ENCODE measurements at places on chromosomes 6 and 20.

DNA sequence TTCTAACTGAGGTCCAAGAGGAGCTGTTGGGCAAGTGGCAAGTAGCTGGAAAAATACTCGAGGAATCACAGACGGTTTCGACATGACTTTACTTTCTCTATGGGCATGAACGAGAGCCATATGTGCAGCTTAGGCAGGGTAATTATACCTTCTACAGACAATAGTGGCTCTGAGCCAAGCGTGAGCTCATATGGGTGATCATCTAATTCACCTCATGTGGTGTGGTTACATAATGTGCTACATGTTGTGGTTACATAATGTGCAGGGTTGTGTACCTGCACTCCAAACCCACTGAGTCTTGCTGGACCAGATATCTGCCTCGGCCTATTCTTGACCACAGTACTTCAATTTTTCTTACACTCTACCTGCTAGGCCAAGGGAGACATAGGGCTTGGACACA is 771.7 kb upstream of the EYS start:
- DNase-seq = no peak

GRCh38 chr6:44715188-44715587 is 327.7 kb downstream of the CDC5L start:
- DNase-seq = no peak

DNA sequence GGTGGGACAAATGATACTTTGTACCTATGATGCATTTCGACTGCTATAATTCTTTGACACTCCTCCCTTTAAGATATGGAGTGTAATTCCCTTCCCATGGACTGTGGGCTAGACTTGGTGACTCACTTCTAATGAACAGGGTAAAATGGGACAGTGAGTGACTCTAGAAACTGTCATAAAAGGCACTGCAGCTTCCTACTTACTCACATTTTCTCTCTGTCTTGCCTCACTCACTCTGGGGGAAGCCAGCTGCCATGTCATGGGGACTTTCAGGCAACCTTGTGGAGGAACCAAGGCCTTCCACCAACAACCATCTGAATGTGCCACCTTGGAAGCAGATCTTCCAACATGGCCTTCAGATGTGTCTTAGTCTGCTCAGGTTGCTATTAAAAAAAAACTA is 12.9 kb upstream of the GFOD1 start:
- no peak for DNase-seq

GRCh38 chr6:139375226-139376016 is 973 bp upstream of the CITED2 start:
- peak; percentile 95 for DNase-seq

- DNase-seq = no peak
Observed at GRCh38 chr6:158076548-158076947, 91.5 kb downstream of the SERAC1 start.

DNA sequence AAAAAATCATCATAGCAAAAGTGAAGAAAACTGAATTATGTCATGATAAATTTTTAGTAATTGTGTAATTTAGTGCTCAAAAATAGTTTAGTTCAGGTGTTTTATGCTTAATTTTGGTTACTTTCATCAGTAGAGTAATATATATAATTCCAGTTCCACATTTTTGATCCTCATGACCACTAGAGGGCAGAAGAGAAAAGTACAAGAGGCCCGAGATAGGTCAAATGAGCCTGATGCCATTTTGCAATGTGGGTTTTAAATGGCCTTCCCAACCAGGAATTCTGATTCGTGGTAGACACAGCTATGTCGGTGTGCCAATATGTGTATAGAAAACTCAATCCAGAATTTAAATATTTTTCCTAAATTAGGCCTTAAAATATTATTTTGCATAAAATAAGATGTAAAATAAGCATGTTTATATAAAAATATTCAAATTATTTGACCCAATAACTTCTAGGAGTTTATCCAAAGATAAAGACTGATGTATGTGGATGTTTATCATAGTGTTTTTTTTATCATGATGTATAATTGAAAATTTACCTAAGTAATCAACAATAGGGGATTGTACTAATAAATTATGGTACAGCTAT is 159.7 kb upstream of the RPS6KA2 start:
- peak; percentile 28 for DNase-seq

DNA sequence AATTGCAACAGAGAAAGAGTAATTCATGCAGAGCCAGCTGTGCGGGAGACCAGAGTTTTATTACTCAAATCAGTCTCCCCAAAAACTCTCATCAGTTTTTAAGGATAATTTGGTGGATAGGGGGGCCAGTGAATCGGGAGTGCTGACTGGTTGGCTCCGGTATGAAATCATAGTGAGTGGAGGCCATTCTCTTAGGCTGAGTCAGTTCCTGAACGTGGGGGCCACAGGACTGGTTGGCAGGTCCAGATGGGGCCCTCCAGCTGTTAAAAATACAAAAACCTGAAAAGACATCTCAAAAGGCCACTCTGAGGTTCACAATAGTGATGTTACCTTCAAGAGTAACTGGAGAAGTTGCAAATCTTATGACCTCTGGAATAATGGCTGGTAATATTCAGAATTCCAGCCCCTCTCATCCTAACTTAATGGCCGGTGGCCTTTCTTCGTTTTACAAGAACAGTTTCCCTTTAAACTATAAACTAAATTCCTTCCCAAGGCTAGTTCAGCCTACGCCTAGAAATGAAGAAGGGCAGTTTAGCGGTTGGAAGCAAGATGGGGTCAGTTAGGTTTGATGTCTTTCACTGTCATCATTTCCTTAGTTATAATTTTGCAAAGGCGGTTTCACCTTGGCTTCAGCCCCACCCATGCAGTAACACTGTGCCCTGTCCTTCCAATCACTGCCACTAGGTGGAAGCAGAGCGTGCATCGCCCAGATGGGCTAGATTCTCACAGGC is 6.8 kb upstream of the MICA start:
- peak; percentile 51 for DNase-seq

- no peak for DNase-seq
Observed at GRCh38 chr6:115712291-115712961, 348.3 kb downstream of the FRK start.

- DNase-seq = no peak
Observed at GRCh38 chr20:371755-372542, 8.6 kb upstream of the TRIB3 start.

- DNase-seq = no peak
Observed at GRCh38 chr6:156390621-156391020, 386.6 kb upstream of the ARID1B start.

GRCh38 chr6:69846312-69846711 is 20.0 kb upstream of the COL19A1 start:
- no peak for DNase-seq

- DNase-seq = no peak
Observed at GRCh38 chr20:49846206-49846807, 33.7 kb downstream of the SLC9A8 start.

- peak; percentile 24 for DNase-seq
Observed at GRCh38 chr6:30213957-30214656, 901 bp upstream of the TRIM26 start.

- DNase-seq = no peak
Observed at GRCh38 chr20:59604741-59605600, 631 bp downstream of the PHACTR3 start.

- peak; percentile 63 for DNase-seq
Observed at GRCh38 chr20:62367633-62368391, 700 bp upstream of the LAMA5 start.

GRCh38 chr6:53734473-53735299 is 60.1 kb upstream of the LRRC1 start:
- no peak for DNase-seq

- DNase-seq = no peak
Observed at GRCh38 chr20:62134735-62135231, 8.4 kb downstream of the PSMA7 start.

GRCh38 chr6:2460216-2460745 is 214.9 kb upstream of the GMDS start:
- DNase-seq = no peak

GRCh38 chr6:31363811-31364210 is 6.8 kb upstream of the HLA-B start:
- DNase-seq = no peak

- DNase-seq = no peak
Observed at GRCh38 chr6:144873623-144874378, 588.7 kb downstream of the UTRN start.

GRCh38 chr20:11118802-11119380 is 445.1 kb upstream of the JAG1 start:
- no peak for DNase-seq

DNA sequence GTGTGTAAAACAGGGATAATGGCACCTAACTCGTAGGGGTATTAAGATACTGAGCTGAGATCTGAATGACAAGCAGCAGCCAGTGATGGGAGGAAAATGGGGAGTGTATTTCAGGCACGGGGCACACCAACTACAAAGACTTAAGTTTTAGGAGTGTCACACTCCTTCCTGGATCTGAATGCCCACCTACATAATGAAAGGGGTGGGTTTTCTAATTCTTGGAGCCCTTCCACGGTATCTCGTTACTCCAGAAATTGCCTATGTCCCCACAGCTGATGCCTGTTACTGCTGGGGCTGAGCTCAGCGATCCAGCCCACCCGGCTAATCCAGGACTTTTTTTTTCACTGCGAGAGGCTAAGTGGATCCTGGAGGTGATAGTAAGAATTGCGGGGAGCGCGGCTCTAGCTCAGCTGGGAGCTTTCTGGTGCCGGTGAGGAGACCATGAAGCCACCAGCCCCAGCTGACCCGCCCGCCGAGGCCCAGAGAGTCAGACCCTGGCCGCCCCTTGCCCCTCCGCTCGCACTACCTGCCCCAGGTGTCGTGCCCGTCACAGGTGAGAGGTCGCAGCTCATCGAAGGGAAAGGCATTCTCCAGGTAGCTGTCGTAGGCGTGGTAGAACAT is 727 bp downstream of the EDEM2 start:
- no peak for DNase-seq

GRCh38 chr6:45806172-45806571 is 209.5 kb downstream of the CLIC5 start:
- DNase-seq = no peak

DNA sequence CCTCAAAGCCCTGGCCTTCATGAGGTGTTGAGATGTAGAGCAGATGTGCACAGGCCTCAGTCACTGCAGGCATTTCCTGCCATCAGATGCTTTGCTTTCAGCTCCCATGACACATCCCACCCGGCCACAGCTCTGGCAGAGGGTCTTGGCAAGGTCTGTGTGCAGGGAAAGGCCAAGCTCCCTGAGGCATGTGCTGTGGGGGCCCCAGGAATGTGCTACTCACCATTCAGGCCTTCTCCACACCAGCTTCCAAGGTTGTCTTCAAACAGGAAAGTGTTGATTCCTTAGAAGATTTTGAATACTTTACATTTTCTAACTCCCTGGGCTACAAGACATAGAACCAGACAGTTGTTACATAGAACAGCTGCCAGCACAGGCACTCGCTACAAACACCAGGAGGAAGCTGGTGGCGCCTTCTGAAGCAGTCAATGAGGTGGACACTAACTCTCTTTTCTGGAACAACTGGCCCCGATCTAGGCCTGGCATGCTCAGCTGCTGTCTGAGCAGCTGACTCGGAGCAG is 27.8 kb downstream of the CASS4 start:
- DNase-seq = no peak

DNA sequence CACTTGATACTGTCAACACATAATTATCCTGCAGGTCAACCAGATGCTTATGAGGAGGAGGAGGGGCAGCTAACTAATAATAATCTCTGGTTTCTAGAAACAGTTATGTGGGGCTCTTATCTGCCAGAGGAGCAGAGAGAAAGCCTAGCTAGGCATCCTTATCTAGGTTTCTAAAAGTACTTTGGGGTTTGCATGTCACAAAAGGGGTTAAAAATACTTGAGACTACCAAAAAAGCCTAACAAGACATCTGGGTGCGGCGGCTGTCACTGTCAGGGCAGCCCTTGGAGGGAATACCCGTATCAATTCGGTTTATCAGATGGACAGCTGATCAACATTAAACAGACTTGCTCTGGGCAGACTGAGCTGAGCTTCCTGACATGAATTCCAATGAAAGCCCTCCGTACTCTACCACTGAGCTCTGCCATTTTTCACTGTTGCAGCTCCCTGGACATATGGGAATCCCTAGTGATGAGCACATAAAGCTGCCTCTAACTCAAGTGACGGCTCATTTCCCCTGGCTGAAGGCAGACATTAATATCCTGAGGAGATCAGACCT is 166.6 kb downstream of the PDSS2 start:
- DNase-seq = no peak

GRCh38 chr6:2976571-2977085 is 5.3 kb upstream of the SERPINB6 start:
- no peak for DNase-seq

DNA sequence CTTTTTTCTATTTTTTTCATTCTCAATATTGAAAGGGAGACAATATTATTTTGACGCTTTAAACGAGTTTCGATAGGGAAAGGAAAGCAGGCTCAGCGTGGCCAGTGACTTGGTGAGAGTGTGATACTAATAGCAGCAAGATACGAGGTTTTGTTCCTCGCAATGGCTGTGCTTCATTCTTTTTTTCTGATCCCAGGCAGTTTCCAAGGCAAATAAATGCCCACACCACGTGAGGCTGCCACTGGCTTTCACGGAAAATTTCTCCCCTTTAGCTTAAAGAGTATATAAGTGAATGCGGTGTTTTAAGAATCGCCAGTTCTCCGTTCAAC is 196.4 kb upstream of the ZNF184 start:
- no peak for DNase-seq

DNA sequence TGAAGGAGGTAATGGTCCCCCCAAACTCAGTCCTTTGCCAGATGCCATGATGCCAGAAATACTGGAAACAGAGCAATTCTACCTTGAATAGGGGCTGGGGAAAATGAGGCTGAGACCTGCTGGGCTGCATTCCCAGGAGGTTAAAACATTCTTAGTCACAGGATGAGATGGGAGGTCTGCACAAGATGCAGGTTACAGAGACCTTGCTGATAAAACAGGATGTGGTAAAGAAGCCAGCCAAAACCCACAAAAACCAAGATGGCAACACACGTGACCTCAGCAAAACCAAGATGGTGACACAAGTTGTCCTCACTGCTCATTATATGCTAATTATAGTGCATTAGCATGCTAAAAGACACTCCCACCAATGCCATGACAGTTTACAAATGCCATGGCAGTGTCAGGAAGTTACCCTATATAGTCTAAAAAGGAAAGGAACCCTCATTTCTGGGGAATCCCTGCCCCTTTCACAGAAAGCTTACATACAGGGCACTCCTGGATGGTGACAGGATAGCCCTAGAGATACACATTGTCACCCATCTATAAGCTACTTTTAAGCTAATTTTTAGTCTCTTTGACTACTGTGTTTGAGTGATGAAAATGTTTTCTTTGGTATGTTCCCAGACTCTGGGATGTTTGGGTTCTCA is 979.7 kb downstream of the TBC1D32 start:
- no peak for DNase-seq

- DNase-seq = no peak
Observed at GRCh38 chr6:39400026-39400425, 77.5 kb upstream of the KCNK16 start.

GRCh38 chr6:113969888-113970804 is 802 bp downstream of the HDAC2 start:
- peak; percentile 52 for DNase-seq

GRCh38 chr20:36110994-36111393 is 43.5 kb upstream of the EPB41L1 start:
- DNase-seq = no peak

DNA sequence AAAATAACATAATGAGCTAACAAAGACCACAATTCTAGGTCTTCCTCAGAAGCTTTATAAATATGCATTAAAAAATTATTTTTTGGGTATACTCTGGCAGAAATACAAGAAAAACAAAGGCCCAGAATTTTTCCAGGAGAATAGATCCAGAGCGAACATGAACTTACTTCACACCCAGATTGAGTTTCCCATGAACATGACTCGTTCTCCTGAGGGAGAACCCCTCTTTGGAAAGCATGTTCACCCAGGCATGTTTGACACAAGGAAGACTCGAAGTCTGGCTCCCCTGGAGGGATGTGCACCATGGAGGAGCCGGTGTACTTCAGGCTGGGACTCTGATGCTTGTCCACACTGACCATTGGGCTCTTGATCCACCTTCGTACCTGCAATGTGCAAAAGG is 56.1 kb downstream of the SGK1 start:
- no peak for DNase-seq
